H9 (cell line): ENCODE measurements at places on chromosomes 3 and 15. TPM values are rescaled to one million over a fixed set of nuclear protein-coding genes. Genes with fewer than 3 reads are reported as not detected.

EXD1 gene
- total RNA-seq, result not detected in 2 replicates

GOLGA8J gene
- total RNA-seq, result not detected in 2 replicates

CDAN1 gene
- total RNA-seq, result 20.0 and 20.4 TPM in 2 replicates

CCR8 gene
- total RNA-seq, result 0.31 and 0.64 TPM in 2 replicates

CSTA gene
- total RNA-seq, result not detected in 2 replicates

POPDC2 gene
- 0.37 and 0.97 TPM in 2 replicates for total RNA-seq

PIK3R4 gene
- total RNA-seq, result 28.6 and 37.0 TPM in 2 replicates

PTPRG gene
- total RNA-seq, result 64.8 and 69.3 TPM in 2 replicates

BDH1 gene
- total RNA-seq, result 16.3 and 23.8 TPM in 2 replicates

SPSB4 gene
- 6.0 and 6.2 TPM in 2 replicates for total RNA-seq

SLC27A2 gene
- total RNA-seq, result 6.2 and 7.0 TPM in 2 replicates

CD276 gene
- 125 and 133 TPM in 2 replicates for total RNA-seq

KIF15 gene
- 25.0 and 25.8 TPM in 2 replicates for total RNA-seq

ADAM10 gene
- total RNA-seq, result 150 and 159 TPM in 2 replicates

TIMP4 gene
- total RNA-seq, result 8.4 and 8.5 TPM in 2 replicates

CNTN3 gene
- 0.29 TPM in 1 of 2 replicates, not detected in the other for total RNA-seq

GP9 gene
- not detected in 2 replicates for total RNA-seq

DUOX2 gene
- 0.29 and 0.42 TPM in 2 replicates for total RNA-seq

ROPN1 gene
- not detected in 2 replicates for total RNA-seq

AMT gene
- total RNA-seq, result 38.8 and 41.2 TPM in 2 replicates

SCN11A gene
- total RNA-seq, result 0.17 and 0.20 TPM in 2 replicates

ALDH1L1 gene
- 0.68 and 0.90 TPM in 2 replicates for total RNA-seq

PIF1 gene
- total RNA-seq, result 64.0 and 74.4 TPM in 2 replicates

ZWILCH gene
- 47.2 and 48.0 TPM in 2 replicates for total RNA-seq

DNASE1L3 gene
- not detected in 2 replicates for total RNA-seq

NR1I2 gene
- not detected in 2 replicates for total RNA-seq

MTMR10 gene
- total RNA-seq, result 20.4 and 23.2 TPM in 2 replicates

TEX55 gene
- total RNA-seq, result not detected in 2 replicates

ITIH1 gene
- not detected in 2 replicates for total RNA-seq

NANOGP8 gene
- total RNA-seq, result 88.4 and 91.5 TPM in 2 replicates

GPX1 gene
- total RNA-seq, result 253 and 265 TPM in 2 replicates

SLC24A5 gene
- total RNA-seq, result not detected in 2 replicates

MAGI1 gene
- 57.8 and 65.7 TPM in 2 replicates for total RNA-seq

SLC22A14 gene
- not detected in 2 replicates for total RNA-seq

GOLGA8T gene
- 0.53 TPM in 1 of 2 replicates, not detected in the other for total RNA-seq
